ENCODE measurements at places on chromosomes 1 and 21. TPM values are rescaled to one million over a fixed set of nuclear protein-coding genes. Genes with fewer than 3 reads are reported as not detected.

The PSRC1 gene
- 51.8 TPM for total RNA-seq

The STK40 gene
- total RNA-seq, result 94.3 TPM

DNA sequence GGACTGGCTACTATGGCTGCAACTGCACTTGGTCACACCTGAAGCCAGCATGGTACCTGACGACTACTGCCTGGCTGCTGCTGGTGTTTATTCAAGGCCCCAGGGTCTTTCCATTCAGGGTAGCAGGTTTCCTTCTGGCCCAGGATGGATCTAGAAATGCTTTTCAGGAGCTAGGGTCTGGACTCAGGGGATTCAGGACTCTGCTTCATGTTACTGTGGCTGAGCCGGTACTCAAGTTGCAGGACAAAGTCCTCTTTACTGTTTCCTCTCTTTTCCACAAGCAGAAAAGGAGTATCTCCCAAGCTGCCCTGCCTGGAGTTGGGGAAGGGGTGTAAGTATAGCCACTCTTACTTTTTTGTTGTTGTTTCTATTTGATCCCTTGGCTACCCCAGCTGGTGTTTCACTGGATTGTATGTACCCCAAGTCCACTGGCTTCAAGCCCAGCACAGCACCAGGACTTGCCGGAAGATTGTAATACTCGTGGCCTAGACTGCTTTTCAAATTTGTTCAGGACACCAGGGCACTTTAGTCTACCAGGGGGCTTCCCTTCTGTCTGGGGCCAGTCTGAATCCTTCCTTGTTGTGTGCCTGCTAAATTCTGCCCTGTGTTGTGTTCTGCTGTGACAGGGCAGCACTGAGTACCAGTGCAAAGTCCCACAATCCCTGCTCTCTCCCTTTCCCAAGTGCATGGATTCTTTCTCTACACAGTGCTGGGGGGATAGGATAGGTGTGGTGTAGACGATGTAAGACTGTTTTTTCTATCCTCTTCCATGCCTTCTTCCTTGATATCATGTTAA, 248.5 kb downstream of the GPR52 start:
- DNase-seq, result no peak

- no peak for DNase-seq
Measured at GRCh38 chr1:186187601-186188000, 187.5 kb downstream of the TPR start.

DNA sequence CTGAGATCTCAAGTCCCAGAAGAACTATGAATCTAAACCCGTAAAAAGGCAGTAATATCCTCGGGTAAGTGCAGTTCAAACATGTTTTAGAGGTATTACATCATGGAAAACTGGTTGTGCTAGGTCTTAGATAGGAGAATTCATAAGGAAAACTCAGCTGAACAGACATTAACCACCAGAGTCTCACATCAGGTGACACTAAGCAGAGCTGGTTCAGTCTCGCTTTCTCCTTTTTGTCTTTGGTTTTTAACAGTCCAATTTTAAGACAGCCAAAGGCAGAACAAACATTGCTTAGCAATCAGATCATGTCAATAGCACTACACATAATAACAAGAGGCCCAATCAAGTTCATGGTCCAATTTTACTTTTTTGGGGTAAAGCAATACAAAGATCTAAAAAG, 63.1 kb upstream of the MUTYH start:
- no peak for DNase-seq

DNA sequence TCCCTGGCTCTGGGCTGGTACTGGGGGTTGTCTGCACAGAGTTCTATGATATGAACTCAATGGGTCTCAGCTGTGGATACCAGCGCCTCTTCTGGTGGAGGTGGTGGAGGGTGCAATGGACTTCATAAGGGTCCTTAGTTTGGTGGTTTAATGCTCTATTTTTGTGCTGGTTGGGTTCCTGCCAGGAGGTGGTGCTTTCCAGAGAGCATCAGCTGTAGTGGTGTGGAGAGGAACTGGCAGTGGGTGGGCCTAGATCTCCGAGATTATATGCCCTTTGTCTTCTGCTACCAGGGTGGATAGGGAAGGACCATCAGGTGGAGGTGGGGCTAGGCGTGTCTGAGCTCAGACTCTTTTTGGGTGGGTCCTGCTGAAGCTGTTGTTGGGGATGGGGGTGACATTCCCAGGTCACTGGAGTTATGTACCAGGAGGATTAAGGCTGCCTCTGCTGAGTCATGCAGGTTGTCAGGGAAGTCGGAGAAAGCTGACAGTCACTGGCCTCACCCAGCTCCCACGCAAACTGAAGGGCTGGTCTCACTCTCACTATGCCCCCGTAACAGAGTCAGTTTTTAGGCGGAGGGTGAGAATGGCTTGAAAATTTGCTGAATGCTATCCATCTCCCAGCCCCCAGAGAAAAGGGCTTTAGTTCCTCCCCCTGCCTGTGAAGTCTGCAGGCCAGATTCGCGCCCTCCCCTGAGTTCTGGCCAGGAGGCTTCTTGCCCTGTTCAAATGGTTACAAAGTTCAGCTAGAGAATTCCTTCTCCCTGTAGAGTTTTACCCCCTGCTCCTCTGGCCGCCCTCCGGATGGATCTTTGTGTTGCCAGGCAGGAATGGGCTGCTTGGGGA, 902.9 kb downstream of the LTN1 start:
- DNase-seq, result no peak

DNA sequence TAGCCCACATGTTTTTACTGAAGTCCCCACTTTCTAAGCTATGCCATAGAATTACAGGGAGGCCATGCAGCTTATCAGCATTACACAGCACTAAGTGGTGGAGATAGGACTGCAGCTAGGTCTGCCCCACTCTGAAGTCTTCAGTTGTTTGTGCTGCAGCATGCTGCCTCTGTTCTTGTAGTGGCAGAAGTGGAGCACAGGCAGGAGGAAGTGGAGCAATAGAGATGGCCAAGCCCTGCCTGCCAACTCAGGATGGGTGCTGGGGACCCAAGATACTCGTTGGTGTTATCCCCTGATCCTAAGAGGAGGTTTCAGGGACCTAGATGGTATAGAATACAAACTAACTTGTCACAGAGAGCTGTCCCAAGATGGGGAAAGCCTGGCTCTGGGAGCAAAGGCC, 12.9 kb downstream of the MRPL37 start:
- DNase-seq, result peak; percentile 67

DNA sequence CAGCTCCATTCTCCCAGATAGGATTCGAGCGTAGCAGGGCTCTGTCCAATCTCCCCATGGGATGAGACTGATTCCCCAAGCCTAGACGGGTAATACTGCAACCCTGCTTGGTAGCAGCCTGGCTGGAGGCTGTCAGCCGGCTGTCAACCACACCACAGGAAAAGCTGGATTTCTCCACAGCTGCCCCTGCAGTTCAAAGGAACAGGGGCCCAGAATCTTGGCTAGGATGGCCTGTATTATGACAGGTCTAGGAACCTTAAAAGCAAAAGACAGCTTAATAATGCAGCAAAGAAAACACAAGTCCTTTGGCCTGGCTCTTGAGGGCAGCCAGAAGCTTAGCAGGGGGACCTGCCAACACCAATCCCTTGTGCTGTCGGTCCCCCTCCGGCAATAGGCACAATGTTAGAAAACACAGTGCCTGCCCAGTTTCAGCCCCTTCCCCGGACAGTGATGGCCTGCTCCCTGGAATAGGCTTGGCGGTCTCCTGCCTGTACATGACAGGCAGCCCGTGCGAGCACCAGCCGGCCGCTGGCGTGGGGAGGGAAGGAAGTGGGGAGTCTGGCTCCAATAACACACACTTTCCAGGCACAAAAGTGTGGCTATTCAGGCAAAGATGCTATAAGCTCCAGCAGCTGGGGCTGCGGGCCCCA, 90.5 kb downstream of the TRABD2B start:
- no peak for DNase-seq
